SJCRH30 (cell line): ENCODE measurements at places on chromosomes 4 and X. TPM values are rescaled to one million over a fixed set of nuclear protein-coding genes. Genes with fewer than 3 reads are reported as not detected.

Gene DMP1
- total RNA-seq: 0.25 and 0.36 TPM in 2 replicates

Gene MAGEA10
- not detected in 2 replicates for total RNA-seq

Gene HPGDS
- not detected in 2 replicates for total RNA-seq

Gene TBC1D14
- 54.5 and 58.0 TPM in 2 replicates for total RNA-seq

Gene NDST3
- 1.7 and 1.9 TPM in 2 replicates for total RNA-seq

Gene GALNTL6
- 0.36 and 0.56 TPM in 2 replicates for total RNA-seq

Gene DGAT2L6
- not detected in 2 replicates for total RNA-seq

Gene ERCC6L
- 34.8 and 36.6 TPM in 2 replicates for total RNA-seq

Gene ZFYVE28
- total RNA-seq: 0.15 TPM in 1 of 2 replicates, not detected in the other

Gene ARX
- total RNA-seq: not detected in 2 replicates

Gene POU4F2
- 0.06 TPM in 1 of 2 replicates, not detected in the other for total RNA-seq

Gene LPAR4
- 11.7 and 14.3 TPM in 2 replicates for total RNA-seq

Gene AWAT2
- not detected in 2 replicates for total RNA-seq

Gene BEX5
- not detected in 2 replicates for total RNA-seq

Gene MAGEB2
- 0.14 and 0.20 TPM in 2 replicates for total RNA-seq

- peak; percentile 38 for DNase-seq
Measured at GRCh38 chr4:8675383-8675782, 82.8 kb downstream of the CPZ start.

- DNase-seq: no peak
Measured at GRCh38 chr4:118270492-118270891, 82.3 kb downstream of the PRSS12 start.

GRCh38 chrX:9134366-9134765 lies 100.4 kb upstream of the FAM9B start:
- no peak for DNase-seq

DNA sequence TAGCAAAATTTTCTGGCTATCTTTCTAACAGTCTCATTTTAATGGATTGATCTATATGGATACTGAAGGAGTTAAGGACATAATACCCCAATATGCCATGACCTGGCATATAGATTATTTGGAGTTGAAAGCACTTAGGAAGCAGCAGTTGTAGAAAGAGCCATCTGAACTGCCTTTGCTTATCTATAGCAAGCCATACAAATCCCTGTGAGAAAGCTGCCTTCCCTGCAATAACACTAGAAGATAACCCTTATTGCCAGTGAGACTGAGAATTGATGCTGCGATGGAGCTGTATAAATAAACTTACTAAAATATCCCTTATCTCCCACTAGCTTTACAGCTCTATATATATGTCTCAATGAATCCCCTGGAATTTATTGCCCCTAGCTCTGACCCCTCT lies 346.3 kb downstream of the TECRL start:
- DNase-seq: no peak

GRCh38 chr4:177190995-177191580 lies 118.6 kb upstream of the NEIL3 start:
- DNase-seq: no peak

- no peak for DNase-seq
Measured at GRCh38 chr4:126479709-126480108, 1153.0 kb upstream of the INTU start.

GRCh38 chrX:105463473-105463872 lies 243.0 kb upstream of the TEX13A start:
- DNase-seq: no peak

DNA sequence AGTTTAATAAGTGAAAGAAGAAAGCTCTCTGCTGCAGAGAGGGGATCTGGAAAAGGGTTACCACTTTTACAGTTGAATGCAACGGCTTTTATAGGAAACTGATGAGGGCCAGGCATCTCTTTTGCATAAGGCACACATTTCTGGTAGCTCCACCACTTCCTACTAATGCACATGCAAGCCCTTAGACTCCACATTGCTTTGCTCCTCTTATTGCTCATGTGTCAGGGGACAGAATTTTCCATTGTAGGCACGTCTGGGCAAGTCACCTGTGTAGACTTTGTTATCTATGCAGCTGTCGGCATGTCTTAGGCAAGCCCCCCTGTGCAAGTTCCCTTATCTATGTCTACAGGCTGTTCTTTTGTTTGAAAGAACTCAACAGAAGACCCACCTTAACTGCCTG lies 294.6 kb upstream of the STS start:
- DNase-seq: no peak

GRCh38 chr4:25146076-25146475 lies 14.2 kb downstream of the SEPSECS start:
- no peak for DNase-seq

DNA sequence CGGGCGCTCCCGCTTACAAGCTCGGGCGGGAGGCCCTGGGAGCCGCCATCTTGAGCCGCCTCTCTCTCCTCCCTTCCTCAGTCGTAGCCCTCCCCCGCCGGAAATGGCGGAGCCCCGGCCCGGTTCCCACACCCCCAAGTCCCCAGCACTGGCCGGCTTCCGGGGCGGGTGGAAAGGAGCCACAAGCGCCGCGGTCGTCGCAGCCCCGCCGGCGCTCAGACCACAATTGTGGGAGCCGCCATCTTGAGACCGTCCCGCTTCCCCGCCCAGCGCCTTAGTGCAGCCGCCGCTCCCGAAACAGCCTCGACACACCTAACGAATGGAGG lies 531 bp downstream of the HCFC1 start:
- peak; percentile 84 for DNase-seq

DNA sequence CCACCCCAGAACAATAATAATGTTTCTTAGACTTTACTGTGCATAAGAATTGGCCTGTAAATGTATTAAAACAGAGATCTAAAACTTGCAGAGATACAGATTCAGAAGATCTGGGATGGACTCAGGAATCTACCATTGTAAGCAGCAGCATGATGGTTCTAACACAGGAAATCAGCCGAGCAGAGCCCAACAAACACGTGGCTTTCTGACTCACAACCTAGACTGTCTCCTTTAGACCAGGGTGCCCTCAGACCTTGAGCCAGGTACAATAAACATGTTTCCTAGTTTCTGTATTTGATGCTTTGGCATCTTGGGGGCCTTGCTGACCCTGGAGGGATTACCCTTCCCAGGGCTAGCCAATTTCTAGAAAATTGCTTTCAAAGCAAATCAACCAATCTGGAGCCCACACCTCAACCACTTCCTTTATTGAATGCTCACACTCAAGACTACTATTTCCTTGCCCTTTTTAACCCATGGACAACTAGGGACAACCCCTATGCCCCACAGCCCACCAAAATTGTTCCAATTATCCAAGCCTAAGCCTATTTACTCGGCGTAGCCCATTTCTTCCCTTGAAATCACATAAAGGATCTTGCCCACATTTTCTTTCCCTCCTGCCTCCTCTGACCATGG lies 80.5 kb downstream of the TBC1D9 start:
- no peak for DNase-seq

DNA sequence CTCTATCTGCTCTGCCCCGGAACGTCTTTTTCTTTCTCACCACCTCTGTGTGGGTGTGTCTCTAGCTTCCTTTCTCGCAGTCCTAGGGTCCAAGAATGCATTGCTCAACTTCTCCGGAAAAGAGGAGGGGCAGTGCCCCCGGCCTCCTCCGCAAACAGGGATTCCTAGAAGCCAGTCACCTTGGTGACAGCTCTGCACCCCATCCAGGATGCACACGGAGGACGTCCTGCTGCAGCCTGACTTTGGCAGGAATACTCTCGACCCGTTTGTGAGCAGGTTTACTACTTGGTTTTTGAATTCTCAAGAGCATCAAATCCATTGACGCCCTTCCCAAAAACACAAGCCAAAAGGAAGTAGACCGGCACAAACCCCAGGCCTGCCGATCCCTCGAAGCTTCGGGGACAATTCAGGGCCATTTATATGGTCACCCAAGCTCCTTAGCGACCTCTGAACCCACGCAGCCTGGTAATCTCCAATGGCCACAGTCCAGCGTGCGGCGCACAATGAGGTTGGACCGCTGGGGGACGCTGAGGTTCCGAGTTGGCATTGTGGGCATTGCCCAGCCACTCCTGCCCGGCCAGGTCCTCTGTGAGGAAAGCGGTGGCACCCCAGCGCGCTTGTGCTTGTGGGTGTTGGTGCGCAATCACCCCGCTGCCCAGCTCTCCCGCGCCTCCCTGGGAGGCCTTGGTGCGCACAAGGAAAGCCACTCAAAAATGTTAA lies 9.8 kb downstream of the NKX3-2 start:
- DNase-seq: no peak

GRCh38 chr4:8303081-8303480 lies 33.5 kb downstream of the HTRA3 start:
- DNase-seq: no peak

DNA sequence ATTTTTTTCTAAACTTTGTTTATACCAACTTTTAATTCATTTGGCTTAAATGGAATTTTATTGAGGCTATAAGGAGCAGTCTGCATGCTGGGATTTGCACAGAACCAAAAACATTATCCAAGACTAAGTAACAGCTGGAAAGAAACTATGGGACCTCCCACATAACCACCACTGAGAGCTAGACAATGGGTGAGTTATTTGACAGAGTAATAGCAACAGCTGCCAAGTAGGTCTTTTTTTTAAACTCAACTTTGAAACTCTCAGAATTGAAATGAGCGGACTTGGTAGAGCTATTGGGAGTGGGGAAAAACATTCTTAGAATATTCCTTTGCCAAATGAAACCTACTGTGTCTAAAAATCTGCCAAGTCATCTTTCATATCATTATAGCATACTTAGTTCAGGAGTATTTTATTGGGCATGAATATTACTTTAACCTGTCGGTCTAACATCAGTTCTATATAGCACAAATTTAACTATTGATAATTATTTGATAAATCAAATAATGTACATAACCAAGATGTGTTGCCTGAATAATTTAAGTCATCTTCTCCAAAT lies 1428.0 kb downstream of the PCDH7 start:
- DNase-seq: peak; percentile 95

DNA sequence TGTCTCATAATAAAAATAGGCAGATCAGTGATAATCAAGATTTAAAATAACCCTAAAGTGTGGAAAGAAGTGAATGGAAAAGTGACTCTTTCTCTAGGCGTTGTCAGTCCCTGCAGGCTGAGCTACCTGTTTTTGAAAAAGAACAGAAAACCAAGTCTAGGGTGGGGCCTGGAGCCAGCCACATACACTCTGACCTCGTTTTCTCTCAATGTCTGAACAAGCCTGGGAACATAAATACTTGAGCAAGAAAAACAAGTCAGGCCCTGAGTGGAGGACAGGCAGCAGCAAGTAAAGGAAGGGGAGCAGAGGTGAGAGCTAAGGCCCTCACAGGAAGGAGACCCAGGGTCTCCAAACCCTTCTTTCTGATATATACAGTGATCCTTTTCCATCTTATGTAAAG lies 91.7 kb upstream of the HPF1 start:
- DNase-seq: no peak

GRCh38 chr4:38080061-38080974 lies 120.1 kb downstream of the PTTG2 start:
- DNase-seq: no peak

- no peak for DNase-seq
Measured at GRCh38 chr4:188399834-188400233, 260.6 kb downstream of the TRIML1 start.

GRCh38 chr4:177740563-177740962 lies 298.3 kb upstream of the AGA start:
- no peak for DNase-seq

DNA sequence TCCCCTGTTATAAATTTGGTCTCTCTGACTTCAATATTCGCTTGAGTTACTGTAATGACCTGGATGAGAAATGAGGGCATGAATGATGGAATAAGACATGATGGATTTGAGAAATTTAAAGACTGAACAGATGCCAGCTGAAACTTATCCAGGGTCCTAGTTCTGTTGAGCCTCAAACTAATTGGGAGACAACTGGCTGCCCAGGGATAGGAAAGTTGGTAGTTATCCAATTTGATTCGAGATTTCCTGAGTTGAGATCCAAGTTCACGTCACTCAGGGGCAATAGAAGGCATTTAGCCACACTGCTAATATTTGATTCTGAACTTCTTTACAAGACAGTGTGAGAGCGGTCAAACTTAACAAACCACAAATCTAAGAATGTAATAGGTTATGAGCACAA lies 159.0 kb upstream of the CXCL13 start:
- no peak for DNase-seq

- DNase-seq: no peak
Measured at GRCh38 chrX:47614618-47615017, 5.0 kb downstream of the SYN1 start.

DNA sequence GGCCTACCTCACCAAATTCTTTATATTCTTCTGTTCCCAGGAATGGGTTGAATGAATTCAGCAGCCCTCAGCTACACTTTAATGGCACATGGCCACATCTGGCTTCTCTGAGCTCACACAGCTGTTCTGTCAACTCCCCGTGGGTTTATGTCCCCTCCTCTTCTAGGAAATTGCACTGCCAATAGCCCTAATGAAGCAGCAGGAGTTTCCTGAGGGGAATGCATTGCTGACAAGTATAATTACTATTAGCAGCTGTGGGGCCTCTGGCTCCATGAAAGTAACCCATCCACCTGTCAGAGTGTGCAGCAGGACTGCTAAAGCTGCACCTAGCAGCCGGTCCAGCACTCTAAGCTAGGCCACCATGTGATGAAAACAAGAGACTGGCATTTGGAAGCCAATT lies 50.3 kb downstream of the FTHL17 start:
- peak; percentile 76 for DNase-seq

- DNase-seq: no peak
Measured at GRCh38 chrX:150358651-150359050, 4.5 kb upstream of the MAMLD1 start.

GRCh38 chr4:13705521-13706041 lies 78.1 kb upstream of the BOD1L1 start:
- no peak for DNase-seq

DNA sequence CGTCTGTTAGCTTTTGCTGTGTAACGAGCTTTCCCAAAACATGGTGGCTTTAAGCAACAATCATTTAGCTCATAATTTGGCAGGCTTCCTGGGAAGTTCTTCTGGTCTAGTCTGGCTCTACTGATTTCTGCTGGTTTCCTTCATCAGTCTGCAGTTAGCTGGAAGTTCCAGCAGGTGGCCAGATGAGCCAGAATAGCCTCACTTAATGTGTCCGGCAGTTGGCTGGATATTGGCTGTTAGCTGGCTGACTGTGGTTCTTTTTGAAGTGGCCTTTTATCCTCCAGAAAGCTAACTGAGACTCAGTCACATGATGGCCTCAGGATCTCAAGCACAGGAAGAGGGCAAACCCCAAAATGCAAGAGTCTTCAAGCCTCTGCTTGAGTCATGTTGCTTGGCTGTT lies 34.9 kb downstream of the FTHL17 start:
- DNase-seq: peak; percentile 40

- no peak for DNase-seq
Measured at GRCh38 chr4:146224326-146224966, 10.1 kb downstream of the REELD1 start.

GRCh38 chr4:87838890-87839591 lies 6.3 kb downstream of the MEPE start:
- DNase-seq: no peak
